ENCODE measurements at places on chromosomes 2 and 18.

- DNase-seq, result no peak
These were observed 651.3 kb downstream of the DCDC2C start for GRCh38 chr2:4354678-4355077.

DNA sequence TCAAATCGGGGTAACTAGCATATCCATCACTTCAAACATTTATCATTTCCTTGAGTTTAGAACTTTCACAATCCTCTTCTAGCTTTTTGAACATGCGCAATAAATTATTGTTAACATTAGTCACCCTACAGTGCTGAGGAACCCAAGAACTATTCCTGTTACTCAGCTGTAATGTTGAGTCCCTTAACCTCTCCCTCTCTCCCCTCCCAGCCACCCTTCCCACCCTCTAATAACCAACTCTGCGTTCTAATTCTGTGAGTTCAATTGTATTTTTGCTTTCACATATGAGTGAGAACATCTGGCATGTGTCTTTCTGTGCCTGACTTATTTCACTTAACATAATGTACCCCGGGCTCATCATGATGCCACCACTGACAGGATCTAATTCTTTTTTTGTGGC is 78.6 kb upstream of the RANBP2 start:
- DNase-seq, result no peak

DNA sequence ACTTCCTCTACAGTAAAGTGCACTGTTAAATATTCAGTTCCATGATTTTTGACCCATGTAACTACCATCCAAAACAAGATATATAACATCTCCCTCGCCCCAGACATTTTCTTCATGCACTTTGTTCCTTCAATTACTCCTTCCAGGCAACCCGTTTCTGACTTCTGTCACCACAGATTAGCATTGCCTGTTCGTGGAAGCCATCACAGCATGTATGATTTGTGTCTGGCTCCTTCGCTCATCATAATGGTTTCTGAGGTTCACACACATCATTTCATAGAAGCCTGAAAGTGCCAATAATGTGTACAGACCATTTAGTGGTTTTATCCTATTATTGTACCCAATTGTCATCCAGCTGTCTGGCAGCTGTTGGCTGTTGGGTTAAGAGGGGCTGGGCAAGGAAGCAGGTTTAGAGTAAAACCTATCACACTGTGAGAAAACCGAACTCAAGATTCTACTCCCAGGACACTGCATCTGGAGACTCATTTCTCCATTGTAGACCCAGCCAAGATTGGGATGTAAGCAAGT is 16.1 kb downstream of the ARHGAP28 start:
- no peak for DNase-seq

- DNase-seq, result no peak
These were observed 51.9 kb downstream of the SRD5A2 start for GRCh38 chr2:31528823-31529222.

GRCh38 chr2:17912266-17912691 is 33.8 kb downstream of the KCNS3 start:
- peak; percentile 67 for DNase-seq

GRCh38 chr18:23523429-23524212 is 20.3 kb downstream of the RMC1 start:
- no peak for DNase-seq

- no peak for DNase-seq
These were observed 44.1 kb downstream of the MTCL1 start for GRCh38 chr18:8749492-8749891.

DNA sequence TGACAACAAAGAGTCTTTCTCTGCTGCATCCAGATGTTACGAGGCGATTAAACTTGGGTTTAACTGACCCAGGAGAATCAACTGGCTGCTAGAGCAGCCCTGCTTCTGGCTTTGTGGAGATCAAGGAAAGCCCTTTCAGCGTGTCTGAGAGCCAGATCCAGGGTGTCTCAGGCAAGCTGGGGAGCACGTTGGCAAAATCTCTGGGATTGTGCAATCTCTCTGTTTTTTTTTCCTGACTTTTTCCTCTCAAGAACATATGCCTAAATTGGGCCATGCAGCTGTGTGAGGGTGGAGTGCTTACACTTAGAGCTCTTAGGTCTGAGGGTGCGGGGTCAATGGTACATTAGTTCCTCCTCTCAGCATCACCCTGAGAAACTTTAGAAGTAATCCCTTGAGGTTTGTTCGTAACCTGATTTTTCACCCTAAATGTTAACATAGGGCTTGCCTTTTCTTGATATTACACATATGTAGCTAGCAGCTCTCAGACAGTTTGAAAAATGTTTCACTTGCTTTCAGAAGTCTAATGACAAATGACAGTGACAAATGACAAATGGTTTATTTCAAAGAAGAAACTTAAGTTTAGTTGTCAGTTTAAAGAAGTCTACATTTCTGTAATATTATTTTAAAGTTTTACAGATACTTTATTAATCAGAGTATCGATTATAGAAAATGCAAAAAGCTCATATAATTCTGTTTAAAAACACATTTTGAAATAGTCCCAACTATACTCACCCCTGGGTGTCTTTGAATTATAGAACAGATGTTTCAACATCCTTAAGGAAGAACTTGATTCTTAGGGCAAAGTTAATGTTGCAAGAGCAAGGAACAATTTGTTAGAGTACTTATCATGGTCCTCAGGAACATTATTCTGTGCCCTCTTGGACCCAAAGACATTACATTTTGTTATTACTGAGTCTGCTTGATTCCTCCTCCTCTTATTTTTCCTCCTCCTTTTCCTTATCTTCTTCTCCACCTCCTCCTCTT is 38.4 kb upstream of the ZSWIM2 start:
- no peak for DNase-seq

GRCh38 chr2:230410861-230411569 is 5.0 kb upstream of the SP100 start:
- no peak for DNase-seq

GRCh38 chr18:49464718-49465598 is 4.5 kb upstream of the DYM start:
- DNase-seq, result no peak

GRCh38 chr2:42510608-42511243 is 16.9 kb upstream of the KCNG3 start:
- peak; percentile 37 for DNase-seq

DNA sequence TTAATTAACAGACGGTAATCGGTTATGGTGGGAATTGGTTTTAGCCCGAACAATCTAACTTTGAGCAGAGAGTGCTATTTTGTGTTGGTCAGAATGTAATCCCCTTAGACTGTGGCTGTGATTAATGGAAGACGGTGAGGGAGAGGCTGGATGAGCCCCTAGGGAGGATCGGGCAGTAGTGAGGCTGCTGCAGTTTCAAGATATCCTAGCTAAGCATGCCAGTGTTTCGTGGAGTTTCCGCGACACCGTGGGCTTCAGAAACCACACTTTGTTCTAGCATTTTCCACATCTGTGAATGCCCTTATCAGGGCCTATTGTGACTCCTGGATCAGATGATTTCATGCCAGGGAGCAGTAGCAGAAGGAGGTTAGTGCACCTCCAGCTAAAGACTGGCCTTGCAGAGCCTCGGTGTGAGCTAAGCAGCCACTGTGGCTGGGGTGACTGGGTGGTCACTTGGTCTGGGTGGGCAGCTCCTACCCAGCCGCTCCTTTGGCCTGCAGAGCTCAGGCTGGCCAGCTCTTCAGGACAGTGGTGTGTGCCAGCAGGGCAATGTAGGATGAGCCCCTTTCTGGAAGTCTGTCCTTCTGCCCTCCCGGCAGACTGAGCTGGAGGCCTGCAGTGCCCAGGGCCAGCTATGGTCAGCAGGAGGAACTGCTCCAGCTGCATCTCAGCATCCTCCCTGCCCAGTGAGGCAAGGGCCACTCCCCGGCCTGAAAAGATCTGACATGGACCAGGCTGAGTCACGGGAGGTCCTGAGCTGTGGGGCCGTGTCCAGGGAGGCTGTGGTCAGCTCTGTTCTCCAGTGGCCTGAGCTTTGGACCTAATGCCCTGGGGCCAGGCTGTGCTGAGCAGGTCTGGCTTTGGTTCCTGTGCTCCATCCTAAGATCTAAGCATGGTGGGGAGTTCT is 142.6 kb upstream of the GPC1 start:
- DNase-seq, result no peak

DNA sequence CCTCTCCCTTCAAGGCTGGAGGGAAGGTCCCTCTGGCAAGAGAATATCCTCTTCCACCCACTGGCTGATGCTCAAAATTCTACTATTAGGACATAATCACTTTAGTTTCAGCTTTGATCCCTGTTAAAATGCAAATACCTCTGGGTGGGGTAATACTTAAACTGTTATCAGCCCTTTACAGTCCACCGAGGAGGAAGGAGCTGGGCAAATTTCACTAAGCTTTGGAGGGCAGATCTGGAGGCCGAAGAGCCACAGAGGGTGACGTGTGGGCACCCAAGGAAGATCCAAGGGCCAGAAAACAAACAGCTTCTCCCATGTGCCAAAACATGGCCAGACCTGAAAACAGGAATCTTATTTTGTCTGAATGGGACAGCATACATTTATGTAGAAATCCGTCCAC is 74.6 kb upstream of the BCL11A start:
- DNase-seq, result no peak

DNA sequence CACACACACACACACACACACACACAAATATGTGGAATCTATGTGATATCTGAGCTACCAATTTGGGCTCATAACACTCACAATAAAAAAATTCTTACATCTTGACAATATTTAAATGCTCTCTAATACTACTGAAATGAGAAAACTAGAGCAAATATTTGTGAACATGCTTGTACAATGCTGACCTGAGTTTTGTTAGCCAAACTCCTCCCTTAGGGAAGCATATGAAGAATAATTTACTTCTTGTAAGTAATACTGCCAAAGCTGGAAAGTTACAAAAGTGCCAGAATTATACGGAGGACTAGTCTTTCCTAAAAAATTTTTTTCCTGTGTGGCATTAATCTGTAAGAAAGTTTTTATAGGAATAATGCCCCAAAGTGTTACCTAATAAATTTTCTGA is 18.5 kb downstream of the MBD2 start:
- DNase-seq, result no peak

DNA sequence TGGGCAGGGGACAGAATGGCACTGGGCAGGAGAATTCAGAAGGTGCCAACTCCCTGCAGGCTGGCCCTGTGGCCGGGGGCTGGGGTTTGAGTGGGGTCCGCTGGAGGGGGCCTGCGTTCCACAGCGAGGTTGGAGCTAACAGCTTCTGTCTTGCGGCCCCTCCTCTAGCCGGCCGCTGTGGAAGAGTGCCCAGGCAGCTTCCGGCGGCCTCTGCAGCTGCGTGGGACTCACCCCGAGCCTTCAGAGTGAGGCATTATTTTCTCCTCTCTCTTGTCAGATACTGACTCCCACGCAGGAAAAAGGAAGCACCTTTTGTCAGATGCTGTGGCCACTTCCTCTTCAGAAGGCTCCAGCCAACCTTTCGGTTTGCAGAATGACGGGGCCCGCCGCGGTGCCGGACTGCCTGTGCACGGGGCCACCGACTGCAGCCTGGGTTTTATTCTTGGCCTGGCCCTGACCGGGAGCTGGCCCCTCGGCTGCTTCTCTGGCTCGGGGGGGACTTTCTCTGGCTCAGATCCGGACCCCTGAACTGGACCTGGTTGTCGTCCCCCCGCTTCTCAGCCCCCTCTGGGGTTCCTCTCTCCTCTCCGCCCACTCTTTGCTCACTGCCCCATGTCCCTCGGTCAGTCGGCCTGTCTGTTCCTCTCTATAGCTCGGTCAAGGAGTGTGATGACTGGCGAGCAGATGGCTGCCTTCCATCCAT is 40.1 kb downstream of the ARHGAP25 start:
- peak; percentile 68 for DNase-seq
